ENCODE measurements at places on chromosomes 7 and 10.
A peak's percentile ranks its signal among the peaks of the same experiment; 100 is the strongest.

DNA sequence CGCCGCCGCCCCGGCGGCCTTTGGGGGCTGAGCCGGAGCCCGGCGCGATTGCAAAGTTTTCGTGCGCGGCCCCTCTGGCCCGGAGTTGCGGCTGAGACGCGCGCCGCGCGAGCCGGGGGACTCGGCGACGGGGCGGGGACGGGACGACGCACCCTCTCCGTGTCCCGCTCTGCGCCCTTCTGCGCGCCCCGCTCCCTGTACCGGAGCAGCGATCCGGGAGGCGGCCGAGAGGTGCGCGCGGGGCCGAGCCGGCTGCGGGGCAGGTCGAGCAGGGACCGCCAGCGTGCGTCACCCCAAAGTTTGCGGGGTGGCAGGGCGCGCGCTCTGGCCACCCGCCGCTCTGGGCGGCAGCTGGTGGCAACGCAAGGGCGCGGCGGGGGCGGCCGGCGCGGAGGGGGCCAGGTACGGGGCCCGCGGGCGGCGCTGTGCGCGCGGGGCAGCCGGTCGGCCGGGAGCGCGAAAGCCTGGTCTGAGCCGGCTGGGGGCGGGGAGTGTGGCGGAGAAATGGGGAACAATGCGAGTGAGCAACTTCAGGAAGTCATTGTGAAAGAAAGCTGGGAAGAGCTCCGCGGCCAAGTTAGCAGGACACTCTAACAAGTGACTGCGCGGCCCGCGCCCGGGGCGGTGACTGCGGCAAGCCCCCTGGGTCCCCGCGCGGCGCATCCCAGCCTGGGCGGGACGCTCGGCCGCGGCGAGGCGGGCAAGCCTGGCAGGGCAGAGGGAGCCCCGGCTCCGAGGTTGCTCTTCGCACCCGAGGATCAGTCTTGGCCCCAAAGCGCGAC, at the start of gene IKZF1:
Gene IKZF1 (plus strand): TSS at position 588 of the 782 bp plus-strand sequence. CDS start 14,346 bp downstream, outside the sequence.
- peak; percentile 60 for DNase-seq

DNA sequence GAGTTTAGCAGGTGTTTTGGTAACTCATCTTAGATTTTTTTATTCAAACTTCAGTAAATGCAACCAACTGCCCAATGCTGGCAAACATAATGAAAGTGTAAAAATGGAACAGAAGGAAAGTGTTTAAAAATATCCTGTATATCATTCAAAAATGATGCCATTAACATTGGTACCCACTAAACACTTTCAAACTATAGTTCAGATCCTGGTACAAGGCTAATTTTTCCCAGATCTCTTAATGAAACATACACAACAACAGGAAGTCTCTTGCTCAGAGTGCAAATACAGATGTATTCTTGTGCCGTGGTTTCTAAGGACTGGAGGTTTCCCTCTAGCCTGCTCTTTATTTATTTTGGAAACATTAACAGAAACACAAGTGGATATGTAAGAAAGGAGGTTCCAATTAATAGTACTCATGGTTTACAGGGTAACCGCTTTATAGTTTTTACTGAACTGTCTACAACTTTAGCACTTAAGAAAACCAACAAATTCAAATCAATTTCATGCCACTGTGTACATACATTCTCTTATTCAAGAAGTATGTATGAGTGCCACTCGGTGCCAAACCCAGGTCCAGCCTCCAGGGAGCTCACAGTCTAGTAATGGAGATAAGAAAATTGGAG, 176.0 kb upstream of the AKR1E2 start:
- DNase-seq: no peak

DNA sequence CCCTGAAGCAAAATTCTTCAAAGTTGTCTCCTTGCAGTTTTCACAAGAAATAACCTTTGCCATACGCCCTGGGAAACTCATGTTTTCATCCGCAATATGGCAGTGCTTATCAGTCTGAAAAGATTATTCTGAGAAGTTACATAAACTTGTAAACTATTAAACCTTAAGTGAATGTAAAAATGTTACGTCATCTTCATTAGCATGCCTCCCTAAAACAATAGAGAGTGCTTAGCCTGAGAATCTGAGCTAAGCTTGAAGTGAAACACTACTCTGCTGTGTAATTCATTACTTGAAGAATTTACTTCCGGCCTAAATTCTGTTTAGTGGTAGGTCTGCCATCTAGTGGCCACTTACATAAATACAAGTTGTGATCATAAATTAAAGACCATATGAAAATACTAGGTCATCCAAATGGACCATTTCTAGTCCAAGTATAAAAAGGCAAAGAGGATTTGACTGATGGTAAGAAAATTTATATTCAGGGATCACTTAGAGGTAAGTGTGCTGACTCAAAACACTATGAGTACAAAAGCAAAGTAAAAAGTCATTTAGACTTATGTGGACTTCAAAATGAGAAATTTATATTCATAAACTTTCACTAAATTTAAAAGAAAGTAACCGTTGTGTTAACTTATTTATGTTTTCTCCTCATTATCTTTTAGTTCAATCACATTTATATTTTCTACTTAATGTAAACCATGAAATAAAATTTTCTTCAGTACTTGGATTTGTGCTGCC, 745.1 kb upstream of the LRRTM3 start:
- no peak for DNase-seq

DNA sequence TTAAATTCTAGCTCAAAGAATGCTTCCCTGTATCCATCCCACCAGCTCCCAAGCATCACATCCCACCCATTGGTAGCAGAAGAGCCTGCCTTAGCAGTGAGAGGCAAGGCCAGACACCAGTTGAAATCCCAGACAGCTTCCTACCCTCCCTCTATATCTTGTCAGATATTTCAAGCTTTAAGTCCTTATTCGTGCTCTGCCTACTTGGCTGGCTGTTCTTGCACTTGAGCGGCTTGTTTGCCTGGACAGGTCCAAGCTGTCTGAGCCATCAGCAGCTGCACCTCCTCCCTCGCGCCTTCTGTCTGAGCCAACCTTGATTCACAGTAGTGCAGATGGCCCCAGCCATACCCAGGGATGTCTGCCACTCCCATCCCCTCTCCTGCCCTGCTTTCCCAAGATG, 16.4 kb downstream of the LRRC4 start:
- no peak for DNase-seq

- DNase-seq: no peak
Measured at GRCh38 chr10:63724922-63725321, 203.7 kb downstream of the REEP3 start.

DNA sequence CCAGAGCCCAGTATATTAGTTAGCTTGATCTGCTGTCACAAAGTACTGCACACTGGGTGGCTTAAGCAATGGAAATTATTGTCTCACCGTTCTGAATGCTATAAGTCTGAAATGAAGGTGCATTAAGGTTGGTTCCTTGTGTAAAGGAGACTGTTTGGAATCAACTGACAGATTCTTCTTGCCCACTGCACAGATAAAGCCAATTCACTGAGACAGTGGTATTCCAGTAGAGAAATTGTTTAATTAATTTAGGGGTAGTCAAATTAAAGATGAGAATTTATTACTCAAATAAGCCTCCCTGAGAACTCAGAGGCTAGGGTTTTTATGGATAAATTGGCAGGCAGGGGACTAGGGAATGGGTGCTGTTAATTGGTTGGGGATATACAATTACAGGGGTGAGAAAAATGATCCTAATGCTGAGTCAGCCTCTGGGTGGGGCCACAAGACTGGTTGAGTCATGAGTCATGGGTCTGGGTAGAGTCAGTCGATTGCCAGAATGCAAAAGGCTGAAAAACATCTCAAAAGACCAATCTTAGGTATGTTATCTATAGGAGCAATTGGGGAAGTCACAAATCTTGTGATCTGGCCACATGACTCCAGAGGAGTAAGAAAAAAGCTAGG, 23.5 kb upstream of the SAMD9L start:
- DNase-seq: no peak

DNA sequence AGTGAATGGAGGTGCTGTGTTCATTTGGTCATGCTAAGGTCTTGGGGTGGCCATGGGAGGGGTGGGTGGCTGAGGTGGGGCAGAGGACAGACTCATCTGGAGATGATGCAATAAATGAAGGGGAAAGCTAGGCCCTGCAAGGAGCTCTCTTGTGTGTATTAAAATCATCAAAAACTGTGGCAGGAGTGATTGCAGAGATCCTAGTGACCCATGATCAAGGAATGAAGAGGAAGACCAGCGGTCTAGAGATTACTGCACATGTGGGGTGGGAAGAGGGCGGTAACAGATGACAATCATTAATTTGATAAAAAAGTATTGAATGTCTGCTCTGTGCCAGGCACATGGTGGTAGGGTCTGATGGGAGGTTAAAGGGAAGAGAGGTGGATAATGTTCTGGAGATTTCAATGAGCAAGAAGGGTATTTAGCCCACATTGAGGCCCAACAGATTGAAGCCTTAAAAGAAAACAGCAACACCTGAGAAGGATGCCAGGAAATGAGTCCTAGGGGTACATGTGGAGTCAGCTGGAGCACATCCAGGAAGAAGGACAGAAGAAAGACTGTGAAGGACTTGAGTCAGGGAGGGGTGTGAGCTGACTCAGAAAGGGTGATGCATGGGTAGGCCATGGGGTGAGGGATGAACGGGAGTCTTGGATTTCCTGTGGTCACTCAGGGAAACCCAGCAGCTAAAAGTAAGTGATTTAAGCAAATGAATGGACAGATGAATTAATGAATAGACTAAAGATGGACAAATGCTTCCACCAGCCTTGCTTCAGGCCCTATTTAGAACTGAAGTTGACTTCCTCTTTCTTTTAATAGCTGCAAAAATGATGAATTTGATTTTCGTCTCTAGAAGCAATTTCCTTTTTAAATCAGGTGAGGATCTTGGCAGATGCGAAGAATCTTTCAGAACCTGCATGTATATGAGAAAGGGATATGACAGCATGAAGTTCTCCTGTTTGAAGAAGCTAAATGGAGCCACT, 83.1 kb upstream of the IGFBP3 start:
- DNase-seq: no peak

DNA sequence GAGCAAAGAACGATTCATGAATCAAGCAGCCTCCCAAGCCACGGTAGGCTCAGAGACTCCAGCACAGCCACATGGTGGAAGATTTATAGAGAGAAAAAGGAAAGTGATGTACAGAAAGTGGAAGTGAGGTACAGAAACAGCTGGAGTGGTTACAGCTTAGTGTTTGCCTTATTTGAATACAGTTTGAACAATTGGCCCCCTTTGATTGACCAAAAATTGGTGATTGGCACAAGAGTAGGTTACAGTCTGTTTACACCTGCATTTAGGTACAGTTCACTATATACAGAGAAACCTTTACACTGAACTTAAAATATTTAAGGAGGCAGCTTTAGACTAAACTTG, 136.4 kb upstream of the ASAH2 start:
- no peak for DNase-seq

DNA sequence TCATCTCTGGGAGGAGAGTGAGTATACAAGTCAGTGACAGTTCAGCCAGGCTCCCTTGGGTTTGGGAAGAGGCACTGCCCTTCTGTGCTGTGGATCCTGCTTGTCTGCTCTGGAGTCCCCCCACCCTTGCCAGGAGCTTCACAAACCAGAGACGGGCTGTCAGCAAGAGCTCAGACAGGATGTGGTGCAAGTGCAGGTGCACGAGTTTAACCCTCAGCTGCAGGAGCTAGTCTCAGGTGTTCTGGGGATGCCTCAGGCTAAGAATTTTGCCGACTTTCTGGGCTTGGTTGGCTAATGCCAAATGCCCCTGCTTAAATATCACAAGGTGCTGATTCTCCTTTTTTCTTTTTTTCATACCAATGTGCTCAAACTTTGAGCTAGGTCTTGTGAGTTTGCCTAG, 22.3 kb downstream of the ZNF783 start:
- DNase-seq: no peak

DNA sequence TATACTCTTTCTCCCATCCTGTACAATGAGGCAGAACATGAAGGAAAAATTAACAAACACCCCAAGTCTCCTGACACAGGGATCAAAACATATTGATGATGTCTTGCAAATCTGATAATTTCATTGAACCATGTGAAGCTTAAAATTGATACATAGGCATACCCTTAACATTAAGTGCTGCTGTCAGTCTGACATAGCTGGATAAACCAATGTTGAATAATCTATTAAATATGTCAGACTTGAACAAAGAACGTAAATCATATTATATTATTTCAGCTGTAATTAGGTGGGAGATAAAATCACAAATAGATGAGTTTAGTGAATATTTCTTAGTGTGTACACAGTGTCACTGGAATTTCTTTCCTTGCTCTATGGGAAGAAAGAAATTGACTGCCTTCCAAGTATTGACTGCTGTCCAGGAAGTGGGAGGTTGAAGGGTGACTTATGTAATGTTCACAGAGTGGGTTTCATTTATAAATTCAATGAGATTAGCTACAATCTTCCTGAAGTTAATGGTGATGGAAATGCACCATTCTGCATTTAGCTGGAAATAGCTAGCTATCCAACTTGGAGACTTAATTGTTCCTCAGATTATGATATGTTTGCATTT, 170.8 kb downstream of the AUTS2 start:
- DNase-seq: no peak

GRCh38 chr7:74013539-74014272, 14.3 kb upstream of the ELN start:
- DNase-seq: no peak

GRCh38 chr7:19404912-19405329, 259.7 kb upstream of the FERD3L start:
- DNase-seq: no peak

- DNase-seq: peak; percentile 58
Measured at GRCh38 chr10:75294866-75295701, 59.3 kb upstream of the COMTD1 start.

GRCh38 chr7:116290740-116291139, 80.4 kb downstream of the TES start:
- DNase-seq: no peak

- peak; percentile 9 for DNase-seq
Measured at GRCh38 chr10:92242910-92243671, 47.8 kb downstream of the CPEB3 start.

- DNase-seq: no peak
Measured at GRCh38 chr10:103449208-103450144, 2.7 kb downstream of the CALHM2 start.

DNA sequence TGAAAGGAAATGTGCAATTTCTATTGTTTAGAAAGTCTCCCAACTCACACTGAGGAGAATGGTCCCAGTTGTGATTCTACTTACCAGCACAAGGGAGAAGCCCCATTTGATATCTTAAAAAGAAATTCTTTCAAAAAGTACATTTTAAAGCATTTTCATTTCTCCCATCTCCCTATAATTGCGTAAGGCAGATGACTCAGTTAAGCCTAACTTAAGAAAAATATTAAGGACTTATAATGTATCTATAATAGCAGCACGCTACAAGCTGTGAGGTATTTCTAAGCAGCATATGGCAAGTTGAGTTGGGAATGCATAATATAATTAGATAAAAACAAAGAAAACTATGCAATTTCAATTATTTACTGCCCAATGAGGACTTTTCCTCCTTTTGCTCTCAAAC, 8.5 kb upstream of the NRCAM start:
- no peak for DNase-seq

GRCh38 chr7:25792586-25792985, 359.4 kb upstream of the NFE2L3 start:
- no peak for DNase-seq

Measured in stimulated activated CD8-positive, alpha-beta memory T cell treated with anti-CD3 and anti-CD28 coated beads, Interleukin-15, amount 100 ng/mL, for 48 hours (primary cell).